ENCODE measurements at places on chromosomes 12 and 14.
A peak's percentile ranks its signal among the peaks of the same experiment; 100 is the strongest.

GRCh38 chr12:114272071-114272470 lies 133.9 kb downstream of the TBX5 start:
- no peak for DNase-seq

- no peak for DNase-seq
These were observed 42.1 kb downstream of the AK7 start for GRCh38 chr14:96434040-96434439.

- no peak for DNase-seq
These were observed 100.9 kb downstream of the DICER1 start for GRCh38 chr14:95056476-95056875.

DNA sequence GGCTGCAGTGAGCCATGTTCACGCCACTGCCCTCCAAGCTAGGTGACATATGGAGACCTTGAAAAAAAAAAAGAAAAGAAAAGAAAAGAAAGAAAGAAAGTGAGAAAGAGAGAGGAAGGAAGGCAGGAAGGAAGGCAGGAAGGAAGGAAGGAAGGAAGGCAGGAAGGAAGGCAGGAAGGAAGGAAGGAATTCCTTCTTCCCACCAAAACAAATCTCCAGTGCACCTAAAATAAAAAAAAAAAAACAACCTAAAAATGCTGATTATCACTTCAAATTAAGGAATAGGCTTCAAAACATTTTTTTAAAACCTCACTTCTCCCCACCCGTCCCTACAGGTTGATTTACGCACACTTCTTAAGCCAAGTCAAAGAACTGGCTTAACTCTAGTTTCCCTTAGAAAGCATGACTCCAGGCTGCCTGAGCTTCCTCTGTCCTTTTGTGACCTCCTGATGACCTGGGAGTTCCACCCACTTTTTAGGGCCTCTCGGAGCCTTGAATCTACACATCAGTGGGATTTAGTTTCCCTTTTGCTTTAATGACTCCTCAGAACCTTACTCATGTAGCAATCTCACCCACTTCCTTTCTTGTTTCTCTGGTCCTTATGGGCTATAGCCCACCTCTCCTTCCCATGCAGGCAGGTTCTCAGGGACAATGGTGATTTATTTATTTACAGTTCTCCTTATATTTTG lies 18.6 kb downstream of the DUSP6 start:
- peak; percentile 32 for DNase-seq

DNA sequence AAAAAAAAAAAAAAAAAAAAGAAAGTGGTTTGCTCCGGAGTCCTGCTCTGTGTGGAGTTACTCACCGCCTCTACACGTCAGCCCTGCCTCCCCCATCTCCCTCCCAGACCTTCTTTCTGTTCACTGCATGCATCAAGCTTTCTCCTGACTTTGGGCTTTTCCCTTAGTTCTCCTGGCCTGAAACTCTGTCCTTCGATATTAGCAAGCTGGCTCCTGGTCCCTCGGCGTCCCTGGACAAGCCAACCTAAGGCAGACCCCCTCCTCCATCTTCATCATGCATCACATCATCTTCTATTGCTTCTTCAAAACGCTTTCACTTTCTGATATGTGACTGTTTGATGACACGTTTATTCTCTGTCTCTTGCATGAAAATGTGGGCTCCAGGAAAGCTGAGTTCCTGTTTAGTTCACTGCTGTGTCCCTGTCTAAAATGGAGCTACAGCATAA lies 40.6 kb downstream of the SLC15A4 start:
- no peak for DNase-seq

GRCh38 chr12:106585521-106586277 lies 2.9 kb downstream of the RFX4 start:
- no peak for DNase-seq

DNA sequence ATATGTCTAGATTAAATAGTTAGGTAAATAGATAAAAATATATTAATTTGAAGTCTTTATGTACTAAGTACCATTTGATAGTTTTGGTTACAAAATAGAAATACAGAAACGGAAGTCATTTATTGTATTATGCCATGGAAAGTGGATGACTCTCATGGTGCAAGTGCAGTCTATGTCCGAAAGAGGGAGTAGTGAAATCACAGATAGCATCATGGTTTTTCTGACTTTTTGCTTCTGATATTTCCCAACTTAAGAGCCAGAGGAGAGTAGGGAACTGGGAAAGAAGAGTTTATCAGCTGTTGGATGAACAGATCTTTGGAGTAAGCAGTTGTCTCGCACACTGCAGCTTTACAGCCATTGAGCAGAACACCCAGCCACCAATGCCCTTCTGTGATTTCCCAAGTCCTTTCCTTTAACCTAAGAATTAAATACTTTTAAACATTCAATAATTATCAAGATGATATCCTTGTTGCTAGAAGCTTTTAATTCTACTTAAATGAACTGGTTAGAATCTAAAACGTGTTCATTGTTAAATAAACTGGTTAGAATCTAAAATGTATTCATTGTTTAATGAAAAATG lies 18.4 kb upstream of the SRGAP1 start:
- DNase-seq = no peak

DNA sequence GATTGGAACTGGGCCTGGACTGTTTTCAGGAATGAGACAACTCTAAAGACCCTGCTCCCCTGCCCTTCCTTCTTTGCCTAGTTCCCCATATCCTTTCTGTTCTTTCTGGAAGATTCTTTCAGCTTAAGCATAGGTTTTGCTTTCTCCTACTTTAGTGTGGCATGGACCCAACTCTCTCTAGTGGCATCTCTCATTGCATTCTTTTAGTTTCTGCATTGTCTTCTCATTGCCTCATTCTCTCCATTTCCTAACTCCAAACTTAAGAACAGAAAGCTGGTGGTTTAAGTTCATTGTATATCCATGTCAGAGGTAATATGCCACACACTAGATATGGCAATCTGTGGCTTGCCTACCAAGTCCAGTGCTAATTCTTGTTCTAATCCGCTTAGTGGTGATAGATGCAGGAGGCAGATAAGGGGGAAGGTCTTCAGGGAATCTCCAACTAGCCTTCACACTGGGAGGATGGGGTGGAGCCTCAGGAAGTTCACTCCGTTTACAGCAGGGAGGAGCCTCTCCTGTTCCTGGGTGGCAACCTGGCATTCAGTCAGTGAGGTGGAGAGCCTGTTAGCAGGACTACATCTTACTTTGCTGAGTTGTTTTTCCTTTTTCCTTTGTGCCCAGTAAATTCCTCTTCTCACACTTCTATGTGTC lies 165.1 kb upstream of the LMNTD1 start:
- peak; percentile 5 for DNase-seq

DNA sequence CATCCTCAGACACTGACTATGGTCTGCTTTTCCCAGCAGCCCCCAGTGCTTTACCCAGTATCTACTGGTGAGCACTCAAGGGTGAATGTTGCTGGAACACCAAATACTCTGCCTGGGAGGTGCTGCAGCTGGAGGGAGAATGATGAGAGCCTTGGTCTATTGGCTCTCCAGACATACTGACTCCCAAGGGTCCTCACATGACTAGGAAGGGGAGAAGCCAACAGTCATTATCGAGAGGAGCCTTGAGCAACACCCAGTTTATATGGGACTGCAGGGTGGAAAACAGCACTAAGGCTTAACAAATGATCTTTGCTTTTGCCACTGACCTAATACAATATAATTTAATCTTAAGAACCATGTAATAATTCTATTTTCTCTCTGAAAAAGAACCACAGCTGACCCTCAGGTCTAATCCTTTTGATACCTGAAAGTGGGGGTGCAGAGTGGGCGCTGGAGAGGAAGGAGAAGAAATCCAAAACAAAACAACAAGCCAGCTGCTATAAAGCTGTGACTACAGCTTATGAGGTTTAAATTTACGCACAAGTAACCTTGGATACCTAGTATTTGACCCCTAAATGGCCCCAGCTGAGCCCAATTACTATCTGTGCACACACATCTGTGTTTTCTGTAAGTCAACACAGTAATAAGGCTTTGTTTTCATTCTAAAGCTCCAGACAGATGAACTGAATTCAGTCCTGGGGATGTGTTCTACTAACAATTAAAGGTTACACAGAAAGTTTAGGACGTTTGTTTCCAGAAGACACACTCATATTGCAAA lies 107.8 kb upstream of the GRIP1 start:
- DNase-seq = no peak

- no peak for DNase-seq
These were observed 118.3 kb downstream of the GALC start for GRCh38 chr14:87874676-87875075.

DNA sequence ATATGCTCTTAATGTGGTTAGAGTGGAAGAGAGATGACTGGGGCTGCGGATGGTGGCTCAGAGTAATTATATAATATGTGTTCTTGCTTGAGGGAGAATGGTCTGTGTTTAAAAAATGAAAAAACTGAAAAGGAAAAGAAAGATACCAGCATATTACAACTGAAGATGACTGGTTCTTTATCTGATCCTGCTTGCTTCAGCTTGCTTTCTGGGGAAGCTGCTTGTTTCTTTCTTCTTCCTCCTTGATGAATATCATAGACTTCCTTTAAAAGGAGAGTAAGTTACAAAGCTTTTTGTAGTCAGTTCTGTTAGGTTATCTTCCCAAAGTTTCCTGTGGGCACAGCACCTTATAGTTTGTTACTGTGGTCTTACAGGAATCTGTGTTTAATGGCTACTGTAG lies 210.9 kb downstream of the ERC1 start:
- DNase-seq = no peak

DNA sequence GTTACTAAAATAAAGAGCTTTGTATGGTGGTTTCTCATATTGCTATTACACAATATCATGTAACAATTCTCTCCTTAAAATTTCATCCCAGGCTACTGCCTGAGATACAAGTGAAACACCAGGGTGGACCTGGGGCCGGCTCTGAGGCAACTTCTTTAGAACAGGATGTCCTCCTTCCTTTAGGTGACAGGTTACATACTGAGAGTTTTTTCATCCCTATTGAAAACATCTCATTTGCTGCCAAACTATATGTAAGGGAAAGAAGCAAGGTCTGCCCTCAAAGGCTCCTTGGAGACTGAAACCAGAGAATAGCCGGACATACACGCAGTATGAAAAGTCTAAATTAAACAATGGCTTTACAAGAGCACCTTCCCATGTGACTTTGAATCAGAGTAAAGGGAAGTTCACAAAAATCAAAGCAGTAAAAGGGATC lies 139.9 kb downstream of the DUSP6 start:
- DNase-seq = no peak

- no peak for DNase-seq
These were observed 8.0 kb upstream of the GNPTAB start for GRCh38 chr12:101838628-101839323.

- DNase-seq = no peak
These were observed 95.5 kb downstream of the SLC38A6 start for GRCh38 chr14:61076556-61076955.

DNA sequence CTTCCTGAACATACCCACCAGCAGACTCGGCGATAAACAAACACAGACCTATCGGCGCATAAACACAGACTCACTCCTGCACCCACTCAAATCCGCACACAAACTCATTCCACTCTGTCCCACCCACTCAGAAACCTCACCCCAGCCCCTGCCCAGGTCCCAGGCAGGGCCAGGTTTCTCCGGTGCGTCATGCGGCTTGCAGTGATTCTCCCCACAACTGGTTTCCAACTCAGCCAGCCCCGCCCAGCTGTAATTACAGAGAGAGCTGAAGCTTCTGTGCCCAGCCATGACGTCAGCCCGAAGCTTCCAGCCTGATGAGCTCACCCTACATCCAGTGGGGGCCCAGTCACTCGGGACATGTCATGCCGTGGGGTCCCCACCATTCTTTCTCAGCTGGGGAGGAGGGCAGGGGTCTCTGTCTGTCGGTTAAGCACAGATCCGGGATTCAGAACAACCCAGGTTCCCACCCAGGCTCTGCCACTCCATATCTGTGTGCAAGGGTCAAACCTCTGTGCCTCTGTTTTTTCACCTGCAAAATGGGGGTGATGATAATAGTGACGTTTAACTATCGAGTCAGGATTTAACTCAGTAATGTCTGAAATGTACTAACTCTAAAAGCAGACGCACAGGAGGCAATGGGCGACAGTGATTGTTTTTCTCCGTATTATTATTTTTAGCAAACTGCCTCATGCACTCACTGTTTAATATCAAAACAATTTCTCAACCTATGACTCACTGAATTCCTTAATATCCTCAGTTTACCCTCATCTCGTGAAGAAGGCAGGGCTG lies 2.3 kb upstream of the HSPB8 start:
- peak; percentile 87 for DNase-seq

- DNase-seq = no peak
These were observed 185.6 kb downstream of the DICER1 start for GRCh38 chr14:94971750-94972149.

DNA sequence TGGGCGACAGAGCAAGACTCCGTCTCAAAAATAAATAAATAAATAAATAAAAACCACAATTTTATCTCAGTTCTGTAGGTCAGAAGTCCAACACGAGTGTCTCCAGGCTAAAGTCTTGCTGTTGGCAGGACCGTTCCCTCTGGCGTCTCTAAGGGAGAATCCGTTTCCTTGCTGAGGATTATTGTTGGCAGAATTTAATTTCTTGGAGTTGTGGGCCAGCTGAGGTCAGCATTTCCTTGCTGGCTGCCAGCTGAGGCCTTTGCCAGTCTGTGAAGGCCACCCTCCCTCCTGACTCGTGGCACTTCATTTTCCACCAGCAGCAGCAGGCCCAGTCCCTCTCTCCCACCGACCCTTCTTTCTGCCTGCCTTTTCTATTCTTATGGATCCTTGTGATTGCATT lies 17.2 kb downstream of the PSMC1 start:
- no peak for DNase-seq

GRCh38 chr12:71142016-71142415 lies 15.8 kb downstream of the TSPAN8 start:
- no peak for DNase-seq
